Right lung (tissue), 10 donors: ENCODE measurements at places on chromosomes 11 and 22.

DNA sequence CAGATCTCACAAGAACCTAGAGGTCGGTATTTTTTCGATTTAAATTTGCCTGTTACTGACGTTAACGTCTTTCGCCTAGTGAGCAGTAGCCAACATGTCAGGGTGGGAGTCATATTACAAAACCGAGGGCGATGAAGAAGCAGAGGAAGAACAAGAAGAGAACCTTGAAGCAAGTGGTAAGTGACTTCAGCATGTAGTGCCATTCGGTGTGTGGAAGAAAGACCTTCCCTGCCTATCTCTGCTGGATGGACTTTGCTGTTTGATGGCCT lies 750 bp downstream of the XRCC6 start:
- no peak for DNase-seq

DNA sequence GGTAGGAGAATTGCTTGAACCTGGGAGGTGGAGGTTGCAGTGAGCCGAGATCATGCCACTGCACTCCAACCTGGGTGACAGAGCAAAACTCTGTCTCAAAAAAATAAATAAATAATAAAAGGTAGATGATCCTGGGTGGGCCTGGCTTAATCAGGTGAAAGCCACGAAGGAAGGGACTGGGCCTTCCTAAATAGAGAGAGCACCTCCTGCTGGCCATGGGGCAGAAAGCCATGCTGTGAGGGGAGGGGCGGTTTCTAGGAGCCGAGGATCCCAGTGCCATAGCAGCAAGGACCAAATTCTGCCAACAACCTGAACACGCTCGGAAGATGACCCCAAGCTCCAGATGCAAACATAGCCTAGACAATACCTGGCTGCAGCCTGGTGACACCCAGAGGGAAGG lies 24.5 kb upstream of the DGKZ start:
- DNase-seq, result no peak

DNA sequence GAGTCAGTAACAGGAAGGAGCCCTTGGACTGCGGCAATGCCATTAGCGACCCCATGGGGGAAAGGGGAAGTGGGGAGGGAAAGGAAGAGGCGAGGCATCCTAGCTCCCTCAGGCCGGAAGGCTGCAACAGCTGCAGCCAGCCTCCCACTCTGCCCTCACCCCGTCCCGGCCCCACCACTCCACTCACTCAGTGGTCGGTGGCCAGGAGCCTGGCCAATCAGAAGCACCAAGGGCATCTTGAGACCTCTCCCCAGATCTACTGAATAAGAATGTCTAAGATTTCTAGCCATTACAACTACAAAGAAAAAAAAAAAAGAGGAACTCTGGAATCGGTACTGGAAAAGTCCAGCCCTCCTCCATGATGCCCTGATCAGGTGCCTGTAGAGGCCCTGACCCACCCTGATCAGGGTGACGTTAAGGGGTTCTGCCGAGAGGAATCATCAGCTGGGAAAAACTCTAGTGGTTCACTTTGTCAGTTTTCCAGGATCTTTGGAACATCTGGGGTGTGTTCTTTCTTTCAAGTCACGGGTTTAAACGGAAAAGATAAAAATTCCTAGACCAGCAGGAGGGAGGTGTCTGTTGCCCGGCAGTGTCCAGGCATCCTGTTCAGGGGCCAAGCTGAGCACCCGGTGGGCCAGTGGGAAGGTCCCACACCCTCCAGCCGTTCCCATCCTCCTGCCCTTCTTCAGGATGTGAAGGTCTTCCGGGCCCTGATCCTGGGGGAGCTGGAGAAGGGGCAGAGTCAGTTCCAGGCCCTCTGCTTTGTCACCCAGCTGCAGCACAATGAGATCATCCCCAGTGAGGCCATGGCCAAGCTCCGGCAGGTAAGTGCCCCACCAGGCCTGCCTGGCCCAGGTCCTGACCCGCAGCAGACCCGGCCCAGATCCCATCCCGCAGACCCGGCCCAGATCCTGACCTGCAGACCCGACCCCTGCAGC lies 14.4 kb downstream of the OAF start:
- no peak for DNase-seq

DNA sequence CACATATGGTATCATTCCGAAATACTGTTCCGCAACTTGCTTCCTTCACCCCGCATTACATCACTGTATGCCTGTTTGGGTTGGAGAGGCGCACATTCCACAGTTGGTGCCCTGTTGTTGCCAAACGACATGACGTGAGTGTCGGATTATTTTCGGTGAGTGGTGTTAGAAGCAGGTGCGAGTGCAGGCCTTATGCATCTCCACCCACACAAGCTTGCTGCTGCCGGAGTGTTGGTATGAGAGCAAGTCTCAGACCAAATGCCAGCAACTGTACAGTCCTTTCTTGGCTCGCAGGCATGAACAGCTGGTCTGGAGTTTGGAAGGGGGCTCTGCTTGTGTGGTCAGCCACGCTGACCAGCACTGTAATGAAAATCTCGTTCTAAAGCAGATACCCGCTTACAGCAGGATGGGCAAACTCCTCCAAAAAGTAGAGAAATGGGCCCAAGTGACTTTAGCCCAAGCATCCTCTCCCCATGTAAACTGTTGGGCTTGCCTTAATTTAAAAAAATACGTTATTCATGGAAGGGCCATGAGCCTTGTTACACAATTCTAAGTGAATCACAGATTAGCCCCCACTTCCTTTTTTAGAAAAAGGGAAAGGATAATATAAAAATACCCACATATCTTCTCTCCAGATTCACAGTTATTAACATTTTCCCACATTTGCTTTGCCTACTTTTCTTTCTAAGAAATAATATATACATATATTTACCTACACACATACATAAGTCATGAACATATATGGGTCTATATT lies 48.7 kb upstream of the OR9Q1 start:
- DNase-seq, result no peak

- no peak for DNase-seq
Observed at GRCh38 chr11:8102296-8102915, 21.4 kb downstream of the TUB start.

GRCh38 chr11:111086058-111086457 lies 159.5 kb upstream of the POU2AF2 start:
- no peak for DNase-seq

GRCh38 chr11:68678031-68678441 lies 6.3 kb upstream of the GAL start:
- DNase-seq, result no peak

- DNase-seq, result no peak
Observed at GRCh38 chr11:65113839-65114238, 2.2 kb downstream of the TM7SF2 start.

DNA sequence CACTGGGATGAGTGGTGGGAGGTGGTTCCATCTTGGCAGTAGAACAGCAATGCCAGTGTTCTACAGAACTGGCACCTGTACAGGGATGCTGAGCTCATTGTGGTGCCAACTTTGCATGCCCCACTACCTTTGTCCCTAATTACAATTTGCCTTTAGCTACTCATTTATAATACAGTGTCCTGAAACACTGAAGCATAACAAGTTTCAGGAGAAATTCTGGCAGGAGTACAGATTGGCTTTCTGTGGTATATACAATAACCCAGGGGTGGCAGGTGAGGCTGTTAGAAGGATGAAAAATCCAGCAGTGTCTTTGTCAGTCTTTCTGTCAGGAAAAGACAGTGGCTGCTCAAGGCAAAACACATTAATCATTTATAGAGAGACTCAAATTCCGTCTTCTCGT lies 240.3 kb downstream of the FAM76B start:
- DNase-seq, result no peak

- DNase-seq, result no peak
Observed at GRCh38 chr11:10275714-10276113, 18.3 kb downstream of the SBF2 start.

DNA sequence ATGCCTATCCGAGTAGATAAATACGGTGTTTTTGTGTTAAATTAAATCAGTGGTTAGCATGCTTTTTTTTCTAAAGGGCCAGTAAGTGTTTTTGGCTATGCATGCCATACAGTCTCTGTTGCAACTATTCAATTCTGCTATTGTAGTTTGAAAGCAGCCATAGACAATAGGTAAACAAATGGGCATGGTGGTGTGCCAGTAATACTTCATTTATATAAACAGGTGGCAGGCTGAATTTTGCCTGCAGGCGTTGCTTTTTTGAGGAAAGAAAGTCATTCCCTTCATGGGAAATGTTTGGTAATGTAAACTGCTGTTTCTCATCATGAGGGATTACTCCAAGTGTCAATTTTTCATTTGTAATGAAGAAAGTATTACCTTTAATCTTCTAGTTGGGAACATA lies 106.5 kb downstream of the TMEM135 start:
- DNase-seq, result no peak

GRCh38 chr11:32855601-32856000 lies 25.9 kb downstream of the PRRG4 start:
- no peak for DNase-seq

GRCh38 chr11:78788533-78788932 lies 213.9 kb upstream of the NARS2 start:
- DNase-seq, result no peak

GRCh38 chr11:87438416-87438815 lies 400.7 kb downstream of the TMEM135 start:
- no peak for DNase-seq

DNA sequence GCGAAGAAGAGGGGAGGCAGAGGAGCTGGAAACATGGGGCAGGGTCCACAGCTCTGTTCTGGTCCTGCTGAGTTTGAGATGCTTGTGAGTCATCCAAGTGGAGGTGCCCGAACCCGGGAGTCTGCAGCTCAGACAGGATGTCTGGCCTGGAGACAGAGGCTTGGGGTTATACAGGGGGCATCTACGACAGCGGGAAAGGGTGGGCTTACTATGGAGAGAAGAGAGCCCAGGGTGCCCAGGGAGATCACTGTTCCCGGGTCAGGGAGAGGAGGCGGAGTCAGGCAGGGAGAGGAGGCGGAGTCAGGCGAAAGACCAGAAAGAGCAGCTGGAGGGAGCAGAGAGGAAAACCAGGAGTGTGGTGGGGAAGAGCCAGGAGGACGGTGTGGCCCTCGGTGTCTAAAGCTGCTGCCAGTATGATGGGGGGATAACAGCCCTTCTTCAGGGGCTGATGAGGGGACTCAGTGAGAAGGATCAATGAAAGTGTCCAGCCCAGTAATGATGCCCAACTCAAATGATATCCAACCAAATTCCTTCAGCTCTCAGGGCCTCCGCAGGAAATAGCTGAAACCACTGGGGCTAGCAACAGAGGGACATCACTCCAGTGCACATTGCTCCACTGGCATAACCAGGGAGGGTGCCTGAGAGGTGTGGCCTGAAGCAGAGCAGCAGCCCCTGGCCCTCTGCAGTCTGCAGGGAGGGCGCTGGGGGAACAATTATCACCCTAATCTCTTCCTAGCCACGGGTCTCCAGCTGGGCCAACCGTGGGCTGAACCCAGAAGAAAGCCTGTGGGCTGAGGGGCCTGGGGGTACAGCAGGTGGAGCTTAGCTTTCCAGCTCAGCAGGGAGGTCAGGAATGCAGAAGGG lies 2.6 kb upstream of the LTBP3 start:
- DNase-seq, result no peak

- DNase-seq, result no peak
Observed at GRCh38 chr22:35660291-35661127, 12.3 kb downstream of the APOL6 start.

DNA sequence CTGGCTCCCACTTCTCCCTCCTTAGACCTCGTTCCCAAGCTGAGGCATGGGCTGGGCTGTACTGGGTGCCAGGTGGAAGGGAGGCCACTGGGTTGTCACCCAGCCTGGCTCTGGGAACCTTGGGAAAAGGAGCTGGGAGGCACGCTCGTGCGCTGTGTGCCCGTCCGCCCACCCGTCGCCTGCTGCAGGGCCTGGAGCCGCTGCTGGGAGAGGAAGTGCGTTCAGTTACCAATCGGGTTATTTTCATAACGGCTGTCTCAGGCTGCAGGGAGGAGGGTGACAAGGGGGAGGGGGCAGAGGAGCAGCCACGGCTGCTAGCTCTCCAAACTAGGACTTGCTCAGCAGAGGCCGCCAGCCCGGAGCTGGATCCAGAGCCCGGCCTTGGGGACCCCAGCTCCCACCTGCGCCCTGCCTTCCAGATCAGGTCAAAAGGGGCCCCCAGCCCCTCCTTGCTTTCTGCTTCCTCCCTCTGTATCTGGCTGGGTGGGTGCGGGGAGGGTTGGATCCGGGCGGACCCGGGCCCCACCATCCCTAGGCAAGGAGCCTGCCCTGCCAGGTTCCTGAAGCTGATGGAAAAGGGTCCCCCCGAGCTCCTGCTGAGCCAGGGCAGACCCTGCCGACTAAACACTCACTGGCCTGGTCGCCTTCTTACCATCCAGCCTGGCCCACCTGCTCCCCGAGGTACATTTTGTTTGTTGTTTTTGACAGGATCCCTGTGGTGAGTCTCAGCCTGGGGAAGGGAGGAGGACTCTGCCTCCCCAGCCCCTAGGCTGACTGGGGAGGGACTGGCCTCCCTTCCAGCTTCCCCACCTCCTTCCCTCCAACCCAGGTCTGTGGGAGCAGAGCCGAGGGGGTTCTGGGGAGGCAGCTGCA lies 14.3 kb downstream of the DGKZ start:
- DNase-seq, result peak; percentile 66

GRCh38 chr22:50704510-50705218 lies 32.0 kb downstream of the SHANK3 start:
- no peak for DNase-seq

DNA sequence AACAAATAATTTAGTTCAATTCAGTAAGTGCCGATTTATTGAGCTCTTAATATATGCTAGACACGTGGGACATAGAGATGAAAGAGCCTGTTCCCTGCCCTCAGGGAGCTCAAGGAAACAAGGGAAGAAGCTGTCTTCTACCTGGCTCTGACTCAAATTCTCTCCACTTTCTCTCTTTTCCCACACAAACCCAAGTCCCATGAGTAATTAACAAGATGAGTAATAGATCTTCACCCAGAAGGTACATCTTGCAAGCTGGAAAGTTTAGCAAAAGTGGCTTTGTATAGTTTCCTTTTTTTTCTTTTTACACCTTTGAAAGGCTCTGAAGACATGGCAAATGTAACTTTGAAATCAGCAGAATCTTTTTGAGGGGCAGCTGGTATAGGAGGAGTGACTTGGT lies 48.2 kb upstream of the CHST1 start:
- no peak for DNase-seq

DNA sequence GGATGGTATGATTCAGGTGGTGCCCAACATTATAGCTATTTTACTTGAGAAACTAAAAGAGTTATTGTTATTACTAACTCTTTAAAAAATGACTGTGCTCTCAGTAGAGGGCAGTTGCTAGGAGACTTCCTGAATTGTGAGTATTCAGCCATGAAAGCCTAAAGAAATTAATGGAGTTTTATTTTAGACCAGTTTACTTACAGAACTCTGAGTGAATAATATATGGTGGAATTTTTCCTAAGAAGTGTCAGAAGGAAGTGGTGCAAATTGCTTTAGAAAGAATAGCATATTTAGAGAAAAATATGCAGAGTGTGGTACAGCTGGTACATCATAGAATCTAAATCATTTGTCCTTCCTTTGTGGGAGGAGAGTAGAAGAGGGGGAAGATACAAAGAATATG lies 689.9 kb upstream of the CCDC90B start:
- no peak for DNase-seq

GRCh38 chr11:1876361-1877063 lies 15.2 kb downstream of the PRR33 start:
- DNase-seq, result peak; percentile 24

DNA sequence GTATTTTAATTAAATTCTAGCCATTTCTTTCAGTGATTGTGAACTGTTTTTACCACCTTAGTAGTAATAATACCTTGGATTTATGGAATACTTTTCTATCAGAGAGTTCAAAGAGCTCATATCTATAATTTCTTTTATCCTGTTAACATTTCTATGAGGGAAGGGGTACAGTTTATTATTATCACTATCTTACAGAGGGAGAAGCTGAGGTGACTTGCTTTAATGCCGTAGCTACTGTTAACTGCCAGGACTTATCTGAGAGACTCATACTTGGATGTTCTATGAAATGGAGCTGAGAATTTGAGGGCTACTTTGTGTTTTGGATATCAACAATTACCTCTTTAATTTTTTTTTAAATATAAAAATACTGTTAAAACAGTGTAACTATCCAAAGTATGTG lies 3.3 kb downstream of the REXO2 start:
- no peak for DNase-seq

GRCh38 chr11:104422324-104422944 lies 258.5 kb upstream of the PDGFD start:
- no peak for DNase-seq
